ENCODE measurements at places on chromosomes 5 and 9. TPM values are rescaled to one million over a fixed set of nuclear protein-coding genes. Genes with fewer than 3 reads are reported as not detected.
A peak's percentile ranks its signal among the peaks of the same experiment; 100 is the strongest.

Gene SLC46A2
- polyA plus RNA-seq = not detected

Gene FOXD4L6
- not detected for polyA plus RNA-seq

DNA sequence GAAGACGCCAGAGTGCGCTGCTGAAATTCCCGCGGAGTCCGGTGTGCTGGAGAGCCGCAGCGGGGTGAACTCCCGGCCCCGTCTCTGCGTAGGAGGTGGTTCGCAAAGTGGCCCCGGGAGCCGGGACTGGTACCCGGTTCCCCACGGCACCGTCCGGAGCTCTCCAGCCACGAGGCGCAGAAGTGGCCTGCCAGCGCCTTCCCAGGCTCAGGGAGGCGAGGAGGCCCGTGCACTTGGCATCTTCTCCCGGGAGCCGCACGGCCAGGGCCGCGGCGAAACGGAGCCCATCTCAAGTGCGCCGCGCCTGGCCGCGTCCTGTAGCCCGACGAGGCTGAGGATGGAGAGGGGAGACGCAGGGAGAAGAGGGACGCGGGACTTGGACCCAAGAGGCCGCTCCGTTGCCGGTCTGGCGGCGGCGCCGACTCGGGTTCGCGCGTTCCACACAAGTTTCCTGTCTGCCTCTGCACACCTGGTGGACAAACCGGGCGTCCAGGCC lies 1.1 kb upstream of the IRX1 start:
- H3K36me3 ChIP-seq = no peaks in the 10 kb centered on the region
- DNase-seq = peak; percentile 77
- H3K27ac ChIP-seq = no peak overlapping the region
- H3K27me3 ChIP-seq = peaks cover 95% of the 10 kb centered on the region

Gene SLC34A3
- polyA plus RNA-seq = not detected

DNA sequence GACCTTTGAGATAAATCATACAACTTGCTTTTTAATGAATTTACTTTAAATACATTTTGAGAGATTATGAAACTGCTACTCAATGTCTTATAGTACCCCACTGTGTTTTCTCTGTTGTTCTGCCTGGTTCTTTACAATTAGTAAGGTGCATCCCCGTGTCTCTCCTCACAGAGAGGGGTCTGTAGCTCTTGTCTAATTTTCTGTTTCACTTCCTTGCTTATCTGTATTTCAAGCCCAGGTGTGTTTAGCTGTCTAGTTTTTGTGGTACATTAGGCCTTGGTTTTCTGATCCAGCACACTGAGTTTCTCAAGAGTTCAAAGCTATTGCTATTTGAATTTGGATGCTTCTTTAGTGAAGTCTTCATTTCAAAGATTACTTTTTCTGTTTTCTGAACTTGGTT lies 105.1 kb downstream of the MAST4 start:
- no peaks in the 10 kb centered on the region for H3K36me3 ChIP-seq
- peaks cover 76% of the 10 kb centered on the region for H3K27me3 ChIP-seq
- no peak overlapping the region for H3K27ac ChIP-seq
- peaks cover 12% of the 10 kb centered on the region for H3K4me1 ChIP-seq
- DNase-seq = no peak
- no peak overlapping the region for H3K4me3 ChIP-seq

Gene PRR7
- polyA plus RNA-seq = 7.6 TPM

Gene NR6A1
- polyA plus RNA-seq = 44.2 TPM

Gene ZNF483
- polyA plus RNA-seq = 8.0 TPM

Gene MLANA
- polyA plus RNA-seq = 0.38 TPM

DNA sequence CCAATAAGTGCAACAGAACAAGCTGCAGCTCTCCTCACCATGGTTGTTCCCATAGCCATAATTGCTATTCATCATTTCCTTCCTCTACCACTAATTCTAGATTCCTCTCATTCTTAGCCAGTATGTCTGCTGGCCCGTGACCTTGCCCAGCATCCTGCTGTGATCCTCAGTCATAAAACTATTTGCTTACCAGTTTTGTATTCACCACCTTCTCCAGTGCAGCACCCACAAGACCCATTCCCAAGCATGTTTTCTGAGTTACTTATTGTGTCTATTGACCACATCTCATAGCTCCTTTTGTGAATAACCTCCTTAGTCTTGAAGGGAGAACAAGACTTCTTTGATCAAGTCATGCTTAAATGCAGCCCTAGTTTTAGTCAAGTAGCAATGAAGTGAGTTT lies 488.0 kb upstream of the CTNND2 start:
- H3K4me1 ChIP-seq = no peaks in the 10 kb centered on the region
- H3K36me3 ChIP-seq = no peaks in the 10 kb centered on the region
- DNase-seq = no peak
- no peak overlapping the region for H3K27ac ChIP-seq
- no peaks in the 10 kb centered on the region for H3K27me3 ChIP-seq

- no peaks in the 10 kb centered on the region for H3K27me3 ChIP-seq
- no peak overlapping the region for H3K27ac ChIP-seq
- H3K36me3 ChIP-seq = no peaks in the 10 kb centered on the region
- peaks cover 20% of the 10 kb centered on the region for H3K4me1 ChIP-seq
- no peak overlapping the region for H3K4me3 ChIP-seq
Observed at GRCh38 chr5:173638126-173639040, 21.9 kb upstream of the BOD1 start.

GRCh38 chr9:12689233-12689632 lies 4.0 kb upstream of the TYRP1 start:
- no peak for DNase-seq
- H3K27me3 ChIP-seq = no peaks in the 10 kb centered on the region
- no peaks in the 10 kb centered on the region for H3K36me3 ChIP-seq
- H3K27ac ChIP-seq = no peak overlapping the region
- H3K4me1 ChIP-seq = no peaks in the 10 kb centered on the region

DNA sequence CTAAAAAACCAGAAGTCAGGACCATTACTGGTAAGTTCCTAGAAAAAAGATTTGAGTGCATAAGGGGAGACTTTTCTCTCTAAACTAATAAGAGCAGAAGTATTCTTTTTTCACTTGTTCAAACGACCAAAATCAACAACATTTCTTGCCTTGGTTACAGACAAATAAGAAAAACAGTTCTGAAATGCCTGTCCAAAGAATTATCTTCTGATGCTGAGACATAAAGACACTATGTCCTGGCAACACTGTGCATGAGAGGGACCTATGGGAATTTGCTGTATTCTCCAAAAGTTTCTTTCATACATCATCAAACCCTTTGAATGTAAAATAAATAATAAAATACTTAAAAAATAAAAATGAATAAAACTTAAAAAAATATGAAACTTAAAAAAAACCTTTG lies 50.4 kb downstream of the ZNF474 start:
- H3K4me1 ChIP-seq = peaks cover 22% of the 10 kb centered on the region
- no peak for DNase-seq
- H3K36me3 ChIP-seq = no peaks in the 10 kb centered on the region
- no peak overlapping the region for H3K27ac ChIP-seq
- no peak overlapping the region for H3K4me3 ChIP-seq

DNA sequence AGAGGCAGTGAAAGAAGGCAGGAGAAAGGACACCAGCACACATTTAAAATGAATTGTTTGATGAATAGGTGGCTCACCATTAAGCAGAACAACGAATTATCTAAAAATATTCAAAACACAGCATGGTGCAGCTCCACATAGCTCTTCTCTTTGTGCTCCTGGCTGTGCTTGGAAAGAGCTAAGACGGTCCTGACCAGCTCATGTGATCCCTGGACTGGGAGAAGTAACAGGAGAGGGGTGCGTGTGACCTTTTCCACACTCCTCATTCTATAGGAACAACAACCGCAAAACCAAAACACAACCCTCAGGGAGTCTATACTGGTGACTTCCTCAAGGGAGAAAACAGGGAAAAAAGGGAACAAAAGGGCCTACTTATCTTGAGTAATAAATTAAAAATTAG lies 140.5 kb downstream of the DIRAS2 start:
- H3K4me3 ChIP-seq = no peak overlapping the region
- H3K27ac ChIP-seq = no peak overlapping the region
- DNase-seq = peak; percentile 12

DNA sequence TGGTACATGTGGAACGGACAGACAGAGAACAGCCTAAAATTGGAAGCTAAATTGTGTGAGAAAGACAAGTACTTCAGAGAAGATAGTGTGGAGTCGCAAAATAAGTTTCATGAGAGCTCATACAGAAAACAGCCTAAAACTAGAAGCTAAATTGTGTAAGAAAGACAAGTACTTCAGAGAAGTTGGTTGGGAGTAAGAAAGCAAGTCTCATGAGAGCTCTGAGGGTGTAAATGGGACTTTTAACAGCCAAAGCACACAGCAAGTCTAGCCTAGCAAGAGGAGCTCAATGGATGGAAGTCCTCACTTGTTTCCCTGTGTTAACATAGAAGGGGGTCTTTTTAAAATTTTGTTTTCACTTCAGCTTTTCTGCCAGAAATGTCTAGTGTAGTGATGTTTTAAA lies 93.1 kb downstream of the STK32A start:
- no peak overlapping the region for H3K27ac ChIP-seq
- no peaks in the 10 kb centered on the region for H3K36me3 ChIP-seq
- DNase-seq = no peak
- no peaks in the 10 kb centered on the region for H3K27me3 ChIP-seq
- no peaks in the 10 kb centered on the region for H3K4me1 ChIP-seq

Gene NPM1
- 3,980 TPM for polyA plus RNA-seq

GRCh38 chr5:108813673-108814072 lies 66.0 kb downstream of the FER start:
- H3K4me1 ChIP-seq = peaks cover 5% of the 10 kb centered on the region
- no peak overlapping the region for H3K4me3 ChIP-seq
- no peak for DNase-seq

Gene OSMR
- polyA plus RNA-seq = 1.5 TPM

GRCh38 chr9:33850677-33851076 lies 33.7 kb downstream of the UBE2R2 start:
- H3K27ac ChIP-seq = peak overlapping the region; percentile 51
- no peaks in the 10 kb centered on the region for H3K36me3 ChIP-seq
- H3K27me3 ChIP-seq = no peaks in the 10 kb centered on the region

- DNase-seq = no peak
- no peaks in the 10 kb centered on the region for H3K27me3 ChIP-seq
Observed at GRCh38 chr9:79461712-79462111, 110.1 kb upstream of the TLE4 start.

DNA sequence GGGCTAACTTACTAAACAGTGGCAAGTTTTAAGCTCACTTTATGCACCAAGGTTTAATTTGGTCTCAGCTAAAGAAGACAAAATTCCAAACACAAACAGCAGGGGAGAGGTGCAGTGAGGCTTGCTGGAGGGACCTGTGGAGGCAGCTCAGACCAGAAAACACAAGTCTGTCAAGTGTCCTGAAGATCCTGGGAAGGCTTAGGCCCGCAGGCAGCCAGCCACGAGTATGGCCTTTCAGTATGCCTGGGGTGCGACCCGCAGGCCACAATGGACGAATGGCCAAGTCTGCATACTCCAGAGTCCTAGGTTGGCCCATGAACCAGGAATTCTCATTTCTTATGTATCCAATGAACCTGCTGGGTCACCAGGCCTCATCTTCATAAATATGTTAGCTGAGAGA lies 9.3 kb downstream of the CCNI2 start:
- no peaks in the 10 kb centered on the region for H3K27me3 ChIP-seq
- H3K4me3 ChIP-seq = no peak overlapping the region

Gene PCDHGA2
- 0.17 TPM for polyA plus RNA-seq

GRCh38 chr5:2762744-2763532 lies 11.5 kb upstream of the IRX2 start:
- H3K27me3 ChIP-seq = peaks cover 29% of the 10 kb centered on the region
- no peak for DNase-seq
- H3K4me3 ChIP-seq = no peak overlapping the region

Gene TEX48
- polyA plus RNA-seq = not detected

GRCh38 chr5:178116143-178116885 lies 3.0 kb downstream of the N4BP3 start:
- DNase-seq = peak; percentile 78
- H3K4me3 ChIP-seq = peak overlapping the region; percentile 92
- peak overlapping the region; percentile 99 for H3K27ac ChIP-seq
- peaks cover under 1% of the 10 kb centered on the region for H3K36me3 ChIP-seq
- no peaks in the 10 kb centered on the region for H3K27me3 ChIP-seq

GRCh38 chr9:112348257-112349007 lies 15.0 kb upstream of the PTBP3 start:
- DNase-seq = peak; percentile 64
- peaks cover 17% of the 10 kb centered on the region for H3K4me1 ChIP-seq
- H3K4me3 ChIP-seq = peak overlapping the region; percentile 36
- H3K27ac ChIP-seq = peak overlapping the region; percentile 34

Gene LURAP1L
- 0.68 TPM for polyA plus RNA-seq

- H3K27me3 ChIP-seq = no peaks in the 10 kb centered on the region
- no peak for DNase-seq
- H3K36me3 ChIP-seq = peaks cover 13% of the 10 kb centered on the region
Observed at GRCh38 chr9:136860529-136860928, 5.6 kb downstream of the EDF1 start.

GRCh38 chr5:172281346-172281745 lies 2.2 kb downstream of the UBTD2 start:
- no peaks in the 10 kb centered on the region for H3K27me3 ChIP-seq
- H3K4me3 ChIP-seq = peak overlapping the region; percentile 95
- H3K36me3 ChIP-seq = no peaks in the 10 kb centered on the region
- no peak for DNase-seq
- H3K4me1 ChIP-seq = peaks cover 33% of the 10 kb centered on the region

GRCh38 chr5:79642210-79642609 lies 30.0 kb downstream of the TENT2 start:
- H3K4me3 ChIP-seq = no peak overlapping the region
- H3K4me1 ChIP-seq = peaks cover 7% of the 10 kb centered on the region
- DNase-seq = no peak
- no peak overlapping the region for H3K27ac ChIP-seq
- H3K27me3 ChIP-seq = no peaks in the 10 kb centered on the region
- H3K36me3 ChIP-seq = peaks cover 7% of the 10 kb centered on the region

DNA sequence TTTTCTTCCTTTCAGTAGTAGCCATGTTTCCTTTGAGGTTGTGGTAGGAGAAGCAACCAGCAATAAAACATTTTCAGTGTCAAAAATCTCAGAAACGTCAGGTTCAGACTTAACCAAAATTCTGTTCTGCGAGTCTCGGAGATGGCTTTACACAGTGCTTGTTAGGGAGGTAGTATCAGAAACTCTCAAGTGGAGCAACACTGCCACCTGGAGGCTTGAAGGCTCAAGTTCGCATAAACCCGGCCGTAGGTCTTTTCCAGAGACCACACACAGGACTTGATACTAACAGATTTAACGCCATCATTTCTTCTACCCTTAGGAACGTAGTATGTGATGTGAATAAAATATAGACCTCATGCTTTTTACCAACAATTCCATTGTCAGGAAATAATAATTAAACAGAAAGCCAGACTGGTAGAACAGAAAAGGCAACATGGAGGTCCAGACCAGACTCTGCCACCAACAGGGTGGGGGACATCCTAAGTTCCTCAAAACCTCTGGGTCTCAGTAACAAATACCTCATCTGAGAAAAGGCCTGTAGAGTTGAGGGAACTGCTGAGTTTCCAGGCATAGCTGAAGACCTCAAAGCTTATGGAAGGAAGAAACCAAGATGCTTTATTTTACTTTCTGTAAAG lies 8.5 kb downstream of the PTGER4 start:
- H3K4me1 ChIP-seq = no peaks in the 10 kb centered on the region
- no peak overlapping the region for H3K27ac ChIP-seq
- DNase-seq = peak; percentile 92
- peaks cover 5% of the 10 kb centered on the region for H3K27me3 ChIP-seq
- no peaks in the 10 kb centered on the region for H3K36me3 ChIP-seq

- DNase-seq = peak; percentile 90
- peaks cover 19% of the 10 kb centered on the region for H3K27me3 ChIP-seq
- H3K4me3 ChIP-seq = peak within 1 kb of the TSS; percentile 89
- no peak within 1 kb of the TSS for H3K27ac ChIP-seq
- no peaks in the 10 kb centered on the region for H3K36me3 ChIP-seq
Observed at GRCh38 chr5:56951946-56952691, at the start of gene MIER3. Gene MIER3 (minus strand): TSS chr5:56952123. CDS start chr5:56952102, 21 bp downstream.
